Tibial nerve (tissue), 4 donors: ENCODE measurements at places on chromosomes 13 and 19.

DNA sequence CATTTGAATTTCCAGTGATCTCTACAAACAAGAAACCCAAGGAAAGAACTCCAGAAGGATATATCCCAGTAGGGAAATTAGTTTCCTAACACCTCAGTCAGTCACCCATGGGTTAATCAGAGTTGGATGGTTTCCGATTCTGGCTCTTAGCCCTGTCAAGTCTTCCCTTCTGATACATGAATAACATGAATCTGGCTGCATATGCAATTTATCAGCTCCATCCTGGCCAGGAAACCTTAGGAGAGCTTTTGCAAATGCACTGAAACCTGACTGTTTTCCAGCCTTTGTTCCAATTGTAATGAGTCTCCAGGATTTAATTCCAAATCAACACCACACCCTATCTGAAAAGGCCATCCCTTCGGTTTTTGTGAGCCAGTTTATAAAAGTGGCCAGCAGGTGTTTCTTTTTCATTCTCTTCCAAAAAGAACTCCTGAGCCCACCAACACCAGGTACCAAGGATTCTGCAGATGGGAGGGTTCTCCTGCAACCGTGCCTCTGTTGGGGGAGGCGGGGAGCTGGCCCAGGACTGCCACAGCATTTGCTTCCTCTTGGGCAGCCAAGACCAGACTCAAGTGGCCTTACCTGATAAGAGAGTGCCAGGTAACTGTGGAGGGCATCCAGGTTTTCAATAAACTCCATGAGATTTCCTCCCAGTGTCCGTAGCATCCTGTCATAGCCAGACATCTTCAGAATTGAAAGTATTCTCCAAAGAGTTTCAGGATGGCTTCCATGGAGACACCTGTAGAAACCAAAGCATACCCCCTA lies 77.5 kb downstream of the C13orf42 start:
- no peak for DNase-seq

- DNase-seq: no peak
Observed at GRCh38 chr19:36547001-36547732, 19.1 kb upstream of the ZNF260 start.

DNA sequence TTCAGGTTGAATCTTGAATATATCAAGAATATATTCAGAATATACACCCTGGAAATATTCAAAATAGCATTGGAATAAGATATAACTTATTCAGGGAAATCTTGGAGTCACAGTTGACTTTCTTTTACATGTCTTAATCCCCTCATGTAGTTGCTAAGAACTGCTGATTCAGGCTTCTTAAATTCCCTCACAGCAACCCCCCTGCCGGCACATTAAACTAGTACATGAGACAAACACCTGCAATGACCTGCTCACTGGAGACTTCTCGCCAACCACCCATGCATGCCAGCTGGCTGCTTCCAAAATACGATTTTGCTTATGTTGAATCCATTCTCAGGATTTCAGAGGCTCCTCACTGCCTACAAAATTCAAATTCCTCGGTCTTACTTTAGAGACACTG lies 997.1 kb downstream of the EFNB2 start:
- DNase-seq: no peak

- DNase-seq: no peak
Observed at GRCh38 chr19:8097681-8098567, 45.4 kb downstream of the CCL25 start.

DNA sequence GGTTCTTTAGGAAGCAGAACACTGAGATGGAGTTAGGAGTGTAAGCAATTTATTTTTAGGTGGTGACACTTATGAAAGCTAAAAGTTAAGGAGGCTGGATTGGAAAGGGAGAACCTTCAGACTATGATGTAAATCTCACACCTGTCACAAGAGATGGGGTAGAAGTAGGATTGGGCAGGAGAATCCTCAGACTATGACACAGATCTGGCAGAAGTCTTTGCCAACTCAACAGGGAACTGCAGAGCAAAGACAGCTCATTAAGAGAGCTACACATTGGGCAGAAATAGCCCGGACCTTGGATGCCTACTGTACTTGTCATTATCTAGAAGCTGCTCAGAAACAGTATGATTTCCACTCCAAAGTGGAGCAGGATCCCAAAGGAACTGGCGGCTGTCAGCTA lies 134.4 kb downstream of the DNAJC15 start:
- no peak for DNase-seq

DNA sequence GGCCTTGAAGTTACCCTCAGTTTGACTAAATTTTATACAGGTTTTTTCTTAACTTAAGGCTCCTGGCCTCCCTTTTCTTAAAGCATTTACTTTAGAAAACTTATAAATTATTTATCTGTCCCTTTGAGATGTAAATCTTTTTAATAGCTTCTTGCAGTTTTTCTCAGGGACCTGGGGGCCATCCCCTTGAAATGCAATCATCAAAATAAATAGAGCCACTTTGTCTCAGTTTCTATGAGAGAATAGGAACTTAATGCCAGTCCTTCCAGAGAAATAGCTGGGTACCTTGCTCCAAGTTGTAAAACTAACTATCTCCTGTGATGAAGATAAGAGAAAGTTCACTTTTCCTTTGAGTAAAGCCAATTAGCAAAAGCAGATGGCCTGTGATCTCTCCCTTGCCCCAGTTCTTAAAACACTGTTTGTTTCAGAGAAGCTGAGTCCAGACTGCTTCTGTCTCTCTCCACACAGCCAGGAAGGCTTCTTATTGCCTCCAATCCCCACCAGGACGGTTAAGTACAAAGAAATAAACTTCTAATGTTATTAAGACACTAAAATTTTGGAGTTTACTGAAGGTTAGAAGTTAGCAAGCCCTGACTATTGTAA lies 913.1 kb downstream of the OLFM4 start:
- no peak for DNase-seq

- DNase-seq: no peak
Observed at GRCh38 chr13:23723471-23723870, 153.3 kb downstream of the TNFRSF19 start.

GRCh38 chr13:80072231-80072630 lies 268.7 kb downstream of the SPRY2 start:
- no peak for DNase-seq

DNA sequence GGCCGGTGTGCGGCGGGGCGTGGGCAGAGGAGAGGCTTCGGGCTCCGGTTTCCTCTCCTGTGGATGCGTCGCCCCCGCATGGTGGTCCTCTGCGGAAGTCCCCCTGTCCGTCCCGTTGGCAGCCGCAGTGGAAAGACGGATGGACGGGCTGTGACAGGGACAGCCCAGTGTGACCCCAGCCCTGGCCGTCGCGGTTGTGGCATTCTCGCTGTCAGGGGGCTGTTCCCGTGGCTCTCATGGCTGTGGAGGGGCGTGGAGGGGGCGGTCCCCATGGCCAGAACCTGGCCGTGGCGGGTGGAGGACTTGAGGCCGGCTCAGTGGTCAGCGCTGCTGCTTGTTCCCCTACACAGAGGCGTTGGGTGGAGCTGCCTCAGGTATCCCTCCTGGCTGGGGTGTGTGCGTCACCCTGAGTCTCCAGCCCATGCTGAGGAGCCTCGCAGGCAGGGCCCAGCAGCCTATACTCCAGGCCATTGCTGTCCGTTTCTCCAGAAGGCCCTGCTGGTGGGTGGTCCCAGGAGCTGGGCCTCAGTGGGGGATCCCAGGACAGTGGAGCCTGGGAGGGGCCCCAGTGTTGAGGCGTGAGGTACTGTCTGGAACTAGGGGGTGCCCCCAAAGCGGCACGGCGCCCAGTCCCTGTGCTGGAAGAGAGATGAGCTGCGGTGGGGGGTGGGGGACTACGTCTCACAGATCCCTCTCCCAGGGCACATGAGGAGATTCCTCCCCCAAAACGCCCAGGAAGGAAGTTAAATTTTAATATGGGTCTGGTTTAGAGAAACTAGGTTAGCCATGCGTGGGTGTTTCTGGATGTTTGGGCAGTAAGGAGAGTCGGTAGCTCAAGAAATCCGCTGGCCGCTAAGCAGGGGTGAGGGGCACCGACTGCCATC lies 20.3 kb downstream of the CSNK1G2 start:
- DNase-seq: no peak

GRCh38 chr19:30669329-30670010 lies 297.3 kb downstream of the ZNF536 start:
- peak; percentile 80 for DNase-seq

DNA sequence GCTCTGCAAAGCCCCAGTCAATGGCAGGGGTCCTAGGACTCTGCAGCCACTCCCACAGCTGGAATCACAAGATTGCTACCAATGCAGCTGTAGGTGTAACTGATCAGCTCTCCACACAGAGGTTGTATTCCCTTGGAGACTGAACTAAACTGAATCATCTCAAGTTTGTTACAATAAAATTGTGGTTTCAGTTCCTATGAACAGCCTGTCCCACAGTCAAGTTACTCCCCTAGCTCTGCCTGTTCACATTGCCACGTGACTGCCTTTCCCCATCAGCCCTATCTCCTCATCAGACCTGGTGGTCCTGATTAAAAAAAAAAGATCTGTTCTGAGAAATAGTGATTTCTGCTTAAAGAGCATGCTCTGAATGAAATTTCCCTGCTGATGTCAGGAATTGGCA lies 287.9 kb upstream of the NBEA start:
- no peak for DNase-seq

GRCh38 chr13:112443191-112443994 lies 67.2 kb downstream of the SPACA7 start:
- DNase-seq: no peak

DNA sequence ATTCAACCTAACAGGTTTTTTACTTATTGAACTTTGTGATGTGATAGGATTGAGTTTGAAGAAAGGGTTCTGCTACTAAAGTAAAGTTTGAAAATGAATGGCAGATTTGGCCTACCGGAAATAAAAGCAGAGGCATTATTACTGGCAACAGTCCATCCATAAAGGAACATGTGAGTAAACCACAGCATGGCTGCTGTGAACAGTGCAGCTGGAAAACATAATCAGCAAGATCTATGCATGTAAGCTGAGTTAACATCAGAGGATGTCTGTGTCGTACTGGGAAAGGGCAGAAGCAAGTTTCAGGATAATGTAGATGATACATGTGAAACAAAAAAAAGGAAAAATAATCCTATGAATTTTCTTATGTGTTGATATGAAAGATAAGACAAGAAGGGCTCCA lies 87.6 kb downstream of the CYSLTR2 start:
- no peak for DNase-seq

GRCh38 chr13:50779443-50780200 lies 63.9 kb downstream of the DLEU7 start:
- DNase-seq: no peak

GRCh38 chr19:872266-872951 lies 12.9 kb downstream of the CFD start:
- peak; percentile 47 for DNase-seq

DNA sequence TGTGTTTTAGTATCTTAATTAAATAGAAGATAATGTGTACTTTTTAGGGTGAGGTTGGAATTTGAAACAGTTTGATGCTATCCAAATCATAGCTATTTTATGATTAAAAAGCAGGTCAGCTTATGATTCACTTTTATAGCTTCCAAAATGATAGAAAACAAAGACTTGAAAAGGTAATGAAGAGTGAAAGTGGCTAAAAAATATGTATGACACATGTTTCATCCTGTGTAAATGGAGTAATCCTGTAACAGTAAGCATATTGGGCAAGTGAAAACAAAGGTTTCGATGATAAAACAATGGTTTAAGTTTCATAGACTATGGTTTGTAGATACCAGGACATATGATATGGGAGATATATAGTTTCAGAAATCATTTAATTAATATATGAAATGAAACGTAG lies 456.2 kb downstream of the PCDH20 start:
- no peak for DNase-seq

DNA sequence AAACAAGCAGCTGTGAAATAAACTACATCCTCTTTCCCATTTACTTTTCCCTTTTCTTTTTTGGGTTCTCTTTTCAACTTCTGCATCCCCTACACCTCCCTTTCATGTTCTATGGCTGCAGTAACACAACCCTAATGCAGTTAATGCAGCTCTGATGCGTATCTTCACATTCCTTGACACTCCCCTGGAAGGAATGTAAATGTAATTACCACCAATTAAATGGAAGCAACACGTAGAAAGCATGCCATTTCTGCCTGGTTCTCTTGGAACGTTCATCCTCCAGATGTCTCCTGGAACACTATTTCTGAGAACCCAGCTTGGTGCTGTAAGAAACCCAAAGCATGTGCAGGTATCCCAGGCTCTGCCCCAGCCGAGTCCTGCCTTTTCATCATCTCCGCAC lies 166.8 kb upstream of the FREM2 start:
- no peak for DNase-seq

GRCh38 chr13:94332359-94333096 lies 147.0 kb downstream of the DCT start:
- DNase-seq: no peak

DNA sequence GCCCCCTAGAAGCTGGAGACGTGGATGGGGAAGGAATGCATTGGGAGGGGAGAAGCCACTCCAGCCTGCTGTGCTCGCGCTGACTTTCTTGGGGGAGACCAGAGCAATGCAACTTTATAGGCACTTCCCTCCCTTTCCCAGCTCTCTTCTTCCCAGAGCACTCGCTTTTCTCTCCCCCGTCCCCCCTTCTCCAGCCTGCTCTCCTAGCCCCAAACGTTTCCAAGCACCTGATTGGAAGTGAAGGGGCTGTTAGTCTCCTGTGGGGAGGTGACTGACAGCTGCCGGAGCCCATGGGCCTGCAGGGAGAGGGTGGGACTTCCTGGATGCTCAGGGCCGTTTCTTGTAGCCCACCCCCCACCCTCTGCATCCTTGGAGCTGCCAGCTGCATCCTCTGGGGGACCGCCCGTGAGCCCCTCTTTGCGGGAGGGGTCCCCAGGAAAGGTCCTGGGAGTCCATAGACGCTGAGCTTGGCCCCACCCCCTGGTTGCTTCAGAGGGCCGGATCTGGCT lies 2.5 kb downstream of the HDGFL2 start:
- no peak for DNase-seq

DNA sequence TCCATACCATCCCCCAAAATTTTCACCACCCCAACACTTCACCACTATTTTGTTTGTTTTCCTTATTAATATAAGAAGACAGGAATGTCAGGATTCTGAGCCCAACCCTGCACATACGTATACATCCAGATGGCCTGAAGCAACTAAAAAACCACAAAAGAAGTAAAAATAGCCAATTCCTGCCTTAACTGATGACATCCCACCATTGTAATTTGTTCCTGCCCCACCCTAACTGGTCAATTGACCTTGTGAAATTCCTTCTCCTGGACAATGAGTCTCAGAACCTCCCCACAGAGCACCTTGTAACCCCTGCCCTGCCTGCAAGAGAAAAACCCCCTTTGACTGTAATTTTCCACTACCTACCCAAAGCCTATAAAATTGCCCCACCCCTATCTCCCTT lies 132.5 kb downstream of the ZNF675 start:
- DNase-seq: no peak
